Endodermal cell (in vitro differentiated cells): ENCODE measurements at places on chromosomes 16 and 17. TPM values are rescaled to one million over a fixed set of nuclear protein-coding genes. Genes with fewer than 3 reads are reported as not detected.

DNA sequence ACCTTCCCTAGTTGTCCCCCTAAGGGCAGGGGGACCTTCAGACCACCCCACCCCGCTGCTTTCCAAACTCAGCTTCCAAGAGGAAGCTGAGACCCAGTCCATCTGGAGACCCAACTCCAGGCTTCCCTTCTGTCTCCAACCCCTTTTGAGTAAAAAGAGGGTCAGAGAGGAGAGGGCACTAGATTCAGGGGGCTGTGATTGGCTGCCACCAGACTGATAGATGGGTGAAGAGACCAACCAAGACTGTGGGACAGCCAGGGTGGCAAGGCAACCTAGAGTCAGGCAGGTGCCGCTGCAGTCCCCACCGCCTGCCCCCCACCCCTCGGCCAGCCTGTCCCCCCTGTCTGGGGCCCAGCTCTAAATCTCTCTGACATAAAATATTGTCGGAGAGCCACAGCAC, 92.5 kb downstream of the SDK2 start:
- H3K4me3 ChIP-seq = no peak overlapping the region
- H3K4me1 ChIP-seq = no peaks in the 10 kb centered on the region
- H3K27me3 ChIP-seq = no peaks in the 10 kb centered on the region

DNA sequence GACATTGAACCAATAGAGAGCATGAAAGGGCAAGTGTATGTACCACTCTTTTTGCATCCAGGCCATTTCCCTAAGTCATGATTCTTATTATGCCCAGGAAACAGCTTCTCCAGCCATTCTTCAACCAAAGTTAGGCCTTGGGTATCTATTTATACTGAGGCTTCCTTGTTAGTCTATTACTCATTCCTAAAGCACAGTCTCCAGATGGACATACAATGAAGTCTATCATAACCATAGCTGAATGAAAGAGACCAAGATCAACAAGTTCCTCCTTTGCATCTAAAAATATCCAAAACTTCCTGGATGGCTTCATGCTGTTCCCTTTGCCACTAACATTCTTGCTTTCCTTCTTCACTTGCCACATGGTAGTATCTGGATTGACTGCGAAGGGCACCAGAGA, 265.9 kb downstream of the CDH8 start:
- no peak overlapping the region for H3K27ac ChIP-seq
- no peaks in the 10 kb centered on the region for H3K27me3 ChIP-seq

DNA sequence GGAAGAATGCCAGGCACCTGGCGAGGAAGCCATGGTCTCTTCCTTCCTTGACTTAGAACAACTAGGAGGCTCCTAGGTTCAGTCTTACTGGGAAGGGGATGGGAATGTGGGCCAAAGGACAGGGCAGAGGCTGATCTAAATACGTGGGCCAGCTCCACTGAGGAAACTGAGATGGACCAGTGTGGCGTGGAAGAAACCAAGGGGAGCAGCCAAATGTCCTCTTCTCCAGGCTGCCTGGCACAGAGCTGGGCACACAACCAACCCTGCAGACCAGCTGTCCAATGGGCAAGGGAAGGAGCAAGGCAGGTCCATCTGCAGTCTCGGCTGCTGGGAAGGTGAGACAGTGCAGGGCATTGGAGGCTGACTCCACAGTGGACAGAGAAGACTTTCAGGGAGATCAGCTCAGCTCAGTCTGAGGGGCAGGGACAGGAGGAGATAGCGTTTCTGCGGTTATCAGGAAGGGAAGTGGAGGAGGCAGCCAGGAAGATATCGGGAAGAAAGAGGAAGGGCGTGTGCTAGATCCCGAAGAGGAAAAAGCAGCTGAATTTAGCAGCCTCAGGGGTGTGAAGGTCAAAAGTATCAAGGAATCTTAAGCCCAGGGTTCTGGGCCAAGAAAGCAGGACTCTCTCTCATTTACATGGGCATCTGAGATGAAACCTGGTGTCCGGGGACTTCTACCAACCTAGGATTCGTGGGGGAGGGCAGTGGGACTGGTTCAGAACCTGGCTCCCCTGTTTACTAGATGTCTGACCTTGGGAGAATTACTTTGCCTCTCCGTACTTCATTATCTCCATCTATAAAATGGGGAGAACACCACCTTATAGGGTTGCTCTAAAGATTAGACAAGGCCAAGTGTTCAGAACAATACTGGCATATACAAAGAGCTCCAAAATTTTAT, 1.8 kb downstream of the KIFC3 start:
- DNase-seq = no peak
- no peaks in the 10 kb centered on the region for H3K27me3 ChIP-seq
- H3K27ac ChIP-seq = no peak overlapping the region
- H3K36me3 ChIP-seq = peaks cover 18% of the 10 kb centered on the region
- H3K4me1 ChIP-seq = peaks cover 37% of the 10 kb centered on the region

DNA sequence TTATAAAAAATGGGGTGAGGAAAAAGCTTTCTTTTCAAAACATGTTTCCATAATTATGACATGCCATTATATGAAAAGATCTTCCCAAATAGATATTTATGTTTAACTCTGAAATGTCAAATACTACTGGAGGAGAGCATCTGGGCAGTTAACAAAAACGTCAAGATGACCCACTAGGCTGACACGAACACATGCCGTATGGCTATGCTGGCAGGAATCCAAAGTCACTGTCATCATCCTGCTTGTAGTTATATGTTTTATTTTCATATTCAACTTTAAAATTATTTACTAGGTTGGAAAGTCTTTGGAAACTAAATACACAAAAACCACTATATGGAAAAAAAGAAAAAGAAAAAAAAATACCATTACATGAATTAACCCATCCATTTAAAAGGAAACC, 27.3 kb downstream of the ANKFY1 start:
- H3K27ac ChIP-seq = no peak overlapping the region
- H3K36me3 ChIP-seq = peaks cover 88% of the 10 kb centered on the region
- no peaks in the 10 kb centered on the region for H3K4me1 ChIP-seq
- DNase-seq = no peak
- no peaks in the 10 kb centered on the region for H3K27me3 ChIP-seq

- no peak for DNase-seq
- peaks cover 70% of the 10 kb centered on the region for H3K36me3 ChIP-seq
- H3K4me1 ChIP-seq = no peaks in the 10 kb centered on the region
- H3K27ac ChIP-seq = no peak overlapping the region
- H3K27me3 ChIP-seq = no peaks in the 10 kb centered on the region
These were observed 18.2 kb downstream of the CASC3 start for GRCh38 chr17:40158438-40159013.

- no peak overlapping the region for H3K27ac ChIP-seq
- H3K4me1 ChIP-seq = no peaks in the 10 kb centered on the region
- no peak for DNase-seq
- no peak overlapping the region for H3K4me3 ChIP-seq
These were observed 14.9 kb downstream of the DUS2 start for GRCh38 chr16:68037841-68038597.

DNA sequence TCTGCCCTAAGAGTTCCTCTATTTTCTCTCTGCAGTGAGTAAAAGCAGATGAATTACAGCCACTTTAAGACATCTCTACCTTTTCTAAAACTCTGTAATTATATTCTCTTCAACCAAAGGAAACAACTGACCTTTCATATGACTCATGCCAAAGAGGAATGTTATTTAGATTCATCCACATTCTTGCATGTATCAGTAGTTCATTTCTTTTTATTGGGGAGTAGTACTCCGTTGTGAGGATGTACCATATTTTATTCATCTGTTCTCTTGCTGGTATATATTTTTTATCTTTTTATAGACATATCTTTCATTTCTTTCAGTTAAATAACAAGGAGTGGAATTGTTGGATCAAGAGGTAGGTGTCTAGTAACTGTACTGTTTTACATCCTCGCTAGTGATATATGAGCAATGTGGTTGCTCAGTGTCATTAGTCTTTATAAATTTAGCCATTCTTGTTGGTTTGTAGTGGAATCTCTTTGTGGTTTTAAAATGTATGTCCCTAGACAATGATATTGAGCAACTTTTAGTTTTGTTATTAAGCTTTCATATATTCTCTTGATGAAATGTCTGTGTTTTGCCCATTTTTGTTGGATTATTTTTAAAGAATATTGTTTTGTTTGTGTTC, 7.8 kb upstream of the MYH8 start:
- H3K4me3 ChIP-seq = no peak overlapping the region
- no peaks in the 10 kb centered on the region for H3K36me3 ChIP-seq

GRCh38 chr17:33106525-33107165, 115.0 kb downstream of the SPACA3 start:
- no peak overlapping the region for H3K27ac ChIP-seq
- no peaks in the 10 kb centered on the region for H3K27me3 ChIP-seq
- no peaks in the 10 kb centered on the region for H3K36me3 ChIP-seq
- DNase-seq = no peak
- H3K4me3 ChIP-seq = no peak overlapping the region
- no peaks in the 10 kb centered on the region for H3K4me1 ChIP-seq

DNA sequence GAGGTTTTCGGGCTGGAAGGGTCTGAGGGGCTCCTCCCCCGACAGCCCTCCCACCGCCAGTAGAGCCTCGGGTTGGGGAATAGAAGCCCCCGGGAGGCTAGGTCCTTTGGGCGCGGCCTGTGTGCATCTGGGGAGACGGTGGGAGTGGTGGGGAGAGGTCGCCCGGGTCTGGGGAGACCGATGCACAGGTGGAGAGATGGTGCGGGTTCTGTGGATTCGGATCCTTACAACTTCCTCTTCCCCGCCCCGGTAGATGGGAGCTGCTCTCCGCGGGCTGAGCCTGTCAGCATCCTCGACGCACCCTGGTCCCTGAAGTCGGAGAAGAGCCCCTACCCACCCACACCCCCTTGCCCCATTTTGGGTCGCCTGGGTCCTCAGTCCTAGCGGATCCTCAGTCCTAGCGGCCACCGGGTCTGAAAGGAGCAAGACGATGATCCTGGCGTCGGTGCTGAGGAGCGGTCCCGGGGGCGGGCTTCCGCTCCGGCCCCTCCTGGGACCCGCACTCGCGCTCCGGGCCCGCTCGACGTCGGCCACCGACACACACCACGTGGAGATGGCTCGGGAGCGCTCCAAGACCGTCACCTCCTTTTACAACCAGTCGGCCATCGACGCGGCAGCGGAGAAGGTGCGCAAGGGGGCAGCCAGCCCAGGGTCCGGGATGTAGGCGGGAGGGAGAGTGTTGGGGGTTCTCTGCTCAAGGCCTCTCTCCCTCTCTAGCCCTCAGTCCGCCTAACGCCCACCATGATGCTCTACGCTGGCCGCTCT, 790 bp downstream of the BCKDK start:
- DNase-seq = no peak
- peak overlapping the region; percentile 80 for H3K4me3 ChIP-seq
- peaks cover 33% of the 10 kb centered on the region for H3K36me3 ChIP-seq
- H3K27ac ChIP-seq = no peak overlapping the region
- H3K27me3 ChIP-seq = no peaks in the 10 kb centered on the region

- DNase-seq = no peak
- no peaks in the 10 kb centered on the region for H3K27me3 ChIP-seq
- peaks cover 12% of the 10 kb centered on the region for H3K4me1 ChIP-seq
- H3K36me3 ChIP-seq = peaks cover 20% of the 10 kb centered on the region
- no peak overlapping the region for H3K4me3 ChIP-seq
These were observed 11.9 kb downstream of the CDK5RAP3 start for GRCh38 chr17:47982645-47983390.

DNA sequence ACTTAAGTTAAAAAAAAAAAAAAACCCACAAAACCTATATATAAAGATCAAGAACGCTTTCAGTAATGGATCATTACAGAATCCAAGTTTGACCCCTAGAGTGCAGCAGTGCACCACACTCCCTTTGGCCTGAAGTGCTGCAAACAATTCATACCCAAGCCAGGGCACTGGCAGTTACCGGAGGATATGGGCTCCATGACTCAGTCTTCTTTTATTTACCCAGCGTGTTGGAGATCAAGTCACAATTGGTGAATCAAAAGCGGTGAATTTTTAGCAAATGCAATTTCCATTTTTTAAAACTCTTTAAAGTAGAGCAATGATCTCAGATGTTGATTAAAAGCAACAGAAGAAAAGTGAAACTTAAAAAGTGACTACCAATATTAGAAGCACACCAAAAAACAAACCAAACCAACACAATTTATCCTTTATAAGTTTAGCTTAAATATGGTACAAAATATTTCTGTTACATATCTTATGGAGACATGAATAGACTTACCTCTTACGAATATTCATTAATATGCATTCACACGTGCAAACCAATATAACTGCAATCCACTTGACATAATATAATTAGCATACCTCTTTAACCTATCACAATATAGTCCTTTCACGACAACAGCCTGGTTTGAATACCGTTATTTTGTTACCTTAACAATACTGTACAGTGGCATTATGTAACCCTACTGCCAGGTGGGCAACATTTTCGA, 46.3 kb downstream of the ZNF652 start:
- no peaks in the 10 kb centered on the region for H3K4me1 ChIP-seq
- H3K27me3 ChIP-seq = no peaks in the 10 kb centered on the region
- H3K4me3 ChIP-seq = no peak overlapping the region
- peak; percentile 91 for DNase-seq
- H3K36me3 ChIP-seq = peaks cover 41% of the 10 kb centered on the region
- H3K27ac ChIP-seq = no peak overlapping the region

DNA sequence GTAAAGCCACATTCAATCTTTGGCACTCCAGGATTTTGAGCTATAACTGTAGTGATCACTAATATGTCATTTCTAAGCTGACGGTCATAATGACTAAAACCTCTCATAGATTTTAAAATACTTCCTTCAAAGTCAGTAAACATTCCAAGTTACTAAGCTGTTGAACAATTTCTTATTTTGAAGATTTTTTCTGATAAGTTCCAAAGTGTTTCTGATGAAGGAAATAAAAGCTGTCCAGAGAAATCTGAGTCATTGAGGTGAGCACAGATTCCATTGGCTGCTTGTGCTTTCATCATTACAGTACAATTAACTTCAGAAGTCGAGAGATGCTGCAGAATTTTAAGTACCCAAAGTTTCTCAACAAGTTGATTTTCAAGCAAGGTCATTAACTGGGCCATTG, 23.9 kb downstream of the NLRC5 start:
- no peak for DNase-seq
- no peaks in the 10 kb centered on the region for H3K36me3 ChIP-seq
- no peak overlapping the region for H3K4me3 ChIP-seq
- no peak overlapping the region for H3K27ac ChIP-seq
- H3K27me3 ChIP-seq = no peaks in the 10 kb centered on the region

- H3K27ac ChIP-seq = no peak overlapping the region
- no peaks in the 10 kb centered on the region for H3K27me3 ChIP-seq
- H3K4me1 ChIP-seq = no peaks in the 10 kb centered on the region
- no peaks in the 10 kb centered on the region for H3K36me3 ChIP-seq
- no peak overlapping the region for H3K4me3 ChIP-seq
These were observed 120.2 kb upstream of the HAS3 start for GRCh38 chr16:68985268-68985667.

Gene PYY
- total RNA-seq = 0.99 to 1.7 TPM (median 1.3 TPM) in 3 replicates

Gene BAIAP3
- 39.8 and 43.5 TPM in 2 replicates for total RNA-seq

Gene TBC1D3B
- 14.5 and 18.4 TPM in 2 replicates for total RNA-seq

Gene ANTKMT
- total RNA-seq = 24.8 to 40.6 TPM (median 33.1 TPM) in 3 replicates
